ENCODE measurements at places on chromosomes 6 and 20.

DNA sequence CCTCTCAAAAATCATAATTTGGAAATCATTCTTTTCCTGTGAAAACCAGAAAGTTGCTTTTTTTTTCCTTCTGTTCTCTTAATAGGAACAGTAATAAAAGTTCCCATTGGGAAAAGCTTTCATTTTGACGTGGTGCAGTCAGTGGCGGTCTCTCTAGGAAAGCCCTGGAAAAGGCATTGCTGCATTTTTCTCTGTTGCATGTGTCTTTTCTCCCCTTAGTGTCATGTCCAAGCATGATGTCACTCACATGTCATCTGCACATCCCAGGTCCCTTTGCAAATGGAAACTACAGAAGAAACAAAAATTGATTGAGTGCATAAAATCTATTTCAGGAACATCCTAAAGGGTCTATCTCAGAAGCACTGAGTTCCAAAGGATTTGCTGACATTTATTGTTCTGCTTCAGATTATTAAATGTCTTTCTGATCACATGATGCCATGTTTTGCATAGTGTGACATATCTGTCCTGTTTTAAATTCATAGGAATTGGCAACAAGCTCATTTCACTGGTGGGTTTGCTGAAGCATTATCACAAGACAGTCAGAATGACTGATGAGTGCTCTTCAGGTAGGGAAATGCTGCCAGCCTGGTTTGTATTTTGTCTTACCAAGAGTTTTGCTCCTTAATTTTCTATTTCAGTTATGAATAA lies 208.7 kb downstream of the SOX4 start:
- no peak for DNase-seq

GRCh38 chr20:8060977-8061376 lies 41.4 kb upstream of the TMX4 start:
- no peak for DNase-seq

GRCh38 chr6:156830126-156830525 lies 52.9 kb downstream of the ARID1B start:
- no peak for DNase-seq

- DNase-seq: no peak
Observed at GRCh38 chr6:41648921-41649320, 10.7 kb downstream of the MDFI start.

GRCh38 chr6:151070631-151071051 lies 169.1 kb upstream of the AKAP12 start:
- no peak for DNase-seq

DNA sequence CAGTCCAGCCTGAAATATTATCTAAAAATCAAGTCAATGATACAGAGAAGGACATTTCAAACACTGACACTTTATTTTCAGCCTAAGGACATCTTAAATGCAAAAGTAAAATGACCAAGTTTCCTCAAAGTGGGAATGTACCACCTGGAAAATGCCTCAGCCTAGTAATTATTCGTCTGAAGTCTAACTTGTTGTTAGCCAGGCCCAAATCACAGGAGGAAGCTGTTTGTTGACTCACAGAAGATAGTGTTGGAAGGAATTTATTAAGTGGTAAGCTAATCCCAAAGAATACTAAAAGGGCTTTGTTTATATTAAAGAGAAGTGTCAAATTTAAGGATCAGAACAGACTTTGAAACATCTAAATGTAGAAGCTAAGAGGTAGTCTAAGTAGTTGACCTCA lies 2.5 kb downstream of the PDE7B start:
- DNase-seq: no peak

DNA sequence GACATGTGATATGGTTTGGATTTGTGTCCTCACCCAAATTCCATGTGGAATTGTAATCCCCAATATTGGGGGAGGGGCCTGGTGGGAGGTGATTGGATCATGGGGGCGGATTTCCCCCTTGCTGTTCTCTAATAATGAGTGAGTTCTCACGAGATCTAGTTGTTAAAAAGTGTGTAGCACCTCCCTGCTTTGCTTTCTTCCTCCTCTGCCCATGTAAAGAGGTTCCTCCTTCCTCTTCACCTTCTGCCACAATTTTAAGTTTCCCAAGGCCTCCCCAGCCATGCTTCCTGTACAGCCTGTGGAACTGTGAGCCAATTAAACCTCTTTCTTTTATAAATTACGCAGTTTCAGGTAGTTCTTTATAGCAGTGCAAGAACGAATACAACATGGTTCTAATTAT lies 2.1 kb upstream of the ZNF451 start:
- DNase-seq: peak; percentile 40

DNA sequence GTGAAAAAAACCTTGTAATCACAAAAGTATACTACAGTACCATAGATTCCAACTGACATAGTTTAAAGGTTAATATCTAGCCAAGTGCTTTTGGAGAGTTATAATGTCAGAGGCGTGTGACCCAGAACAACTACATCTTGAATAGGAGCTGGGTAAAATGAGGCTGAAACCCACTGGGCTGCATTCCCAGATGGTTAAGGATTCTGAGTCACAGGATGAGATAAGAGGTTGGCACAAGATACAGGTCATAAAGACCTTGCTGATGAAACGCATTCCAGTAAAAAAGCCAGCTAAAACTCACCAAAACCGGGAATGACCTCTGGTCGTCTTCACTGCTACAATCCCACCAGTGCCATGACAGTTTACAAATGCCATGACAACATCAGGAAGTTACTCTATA lies 22.4 kb upstream of the KIAA0408 start:
- DNase-seq: no peak

DNA sequence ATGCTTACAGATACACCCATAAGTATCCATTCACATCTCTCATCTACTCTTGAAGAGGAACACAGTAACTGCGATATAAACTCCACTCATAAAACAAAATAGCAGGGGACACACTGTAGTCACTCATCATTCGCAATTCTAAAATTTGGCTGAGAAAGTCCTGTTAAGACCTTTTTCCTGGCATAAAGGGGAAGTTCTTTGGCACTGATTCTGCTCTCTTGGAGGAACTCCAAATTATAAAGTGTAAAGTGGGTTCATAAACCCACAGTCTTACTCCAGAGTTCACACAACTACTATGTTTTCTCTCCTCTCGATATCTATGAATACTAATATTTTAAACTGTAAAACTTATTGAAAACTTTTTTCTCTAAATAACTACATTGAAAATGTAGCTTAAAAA lies 80.6 kb downstream of the ADGB start:
- DNase-seq: peak; percentile 61

- no peak for DNase-seq
Observed at GRCh38 chr20:41483553-41483930, 116.9 kb upstream of the EMILIN3 start.

GRCh38 chr6:131532580-131533039 lies 40.4 kb upstream of the ARG1 start:
- DNase-seq: no peak

- no peak for DNase-seq
Observed at GRCh38 chr6:144586986-144587385, 301.9 kb downstream of the UTRN start.

GRCh38 chr6:27687154-27688013 lies 214.5 kb upstream of the ZNF184 start:
- peak; percentile 75 for DNase-seq

DNA sequence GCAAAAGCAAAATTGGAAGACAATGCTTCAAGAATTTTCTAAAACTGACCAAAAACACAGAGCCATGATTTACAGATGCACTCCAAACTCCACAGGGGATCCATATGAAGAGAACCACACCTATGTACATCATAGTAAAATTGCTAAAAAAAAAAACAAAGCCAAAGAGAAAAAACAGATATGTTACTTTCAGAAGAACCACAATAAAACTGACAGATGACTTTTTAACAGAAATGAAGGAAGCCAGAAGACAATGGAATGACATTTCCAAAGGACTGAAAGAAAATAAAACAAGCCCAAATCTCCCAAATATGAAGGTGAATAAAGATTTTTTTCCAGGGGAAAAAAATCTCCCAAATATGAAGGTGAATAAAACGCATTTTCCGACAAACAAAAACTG lies 17.5 kb downstream of the TRERF1 start:
- peak; percentile 24 for DNase-seq

DNA sequence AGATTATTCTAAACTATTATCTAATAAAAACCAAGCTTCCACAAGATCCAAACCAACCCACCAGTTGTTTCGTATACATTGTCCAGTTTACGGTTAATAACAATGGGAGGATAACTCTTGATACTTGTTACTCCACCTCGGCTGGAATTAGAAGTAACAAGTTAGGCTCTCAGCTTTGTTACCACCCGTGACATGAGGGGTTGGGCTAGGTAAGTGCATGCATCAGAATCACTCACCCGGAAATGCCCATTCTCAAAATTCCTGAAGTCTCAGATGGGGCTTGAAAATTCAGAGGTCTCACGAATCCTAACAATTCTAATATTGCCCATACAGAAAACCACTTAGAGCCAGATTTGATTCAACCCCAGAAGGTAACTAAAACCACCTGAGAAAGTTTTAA lies 27.0 kb upstream of the SERPINB1 start:
- DNase-seq: no peak

- DNase-seq: no peak
Observed at GRCh38 chr20:35510951-35511735, 18.3 kb downstream of the C20orf173 start.

DNA sequence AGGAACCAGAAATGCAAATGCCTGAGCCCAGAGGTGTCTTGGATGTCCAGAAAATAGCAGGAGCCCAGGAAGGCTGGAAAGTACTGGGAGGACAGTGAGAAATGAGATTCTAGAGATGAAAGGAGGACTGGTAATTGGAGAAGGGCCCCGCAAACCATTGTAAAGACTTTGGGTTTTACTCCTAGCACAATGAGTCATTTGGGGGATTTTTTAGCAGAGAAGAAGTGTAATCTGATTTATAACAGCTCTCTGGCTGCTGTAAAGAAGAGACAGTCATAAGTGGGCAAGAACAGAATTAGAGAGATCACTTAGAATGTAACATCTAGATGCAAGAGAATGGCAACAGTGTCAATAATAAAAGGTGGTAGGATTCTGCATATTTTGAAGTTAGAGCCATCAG lies 40.2 kb downstream of the SLC35F1 start:
- no peak for DNase-seq

DNA sequence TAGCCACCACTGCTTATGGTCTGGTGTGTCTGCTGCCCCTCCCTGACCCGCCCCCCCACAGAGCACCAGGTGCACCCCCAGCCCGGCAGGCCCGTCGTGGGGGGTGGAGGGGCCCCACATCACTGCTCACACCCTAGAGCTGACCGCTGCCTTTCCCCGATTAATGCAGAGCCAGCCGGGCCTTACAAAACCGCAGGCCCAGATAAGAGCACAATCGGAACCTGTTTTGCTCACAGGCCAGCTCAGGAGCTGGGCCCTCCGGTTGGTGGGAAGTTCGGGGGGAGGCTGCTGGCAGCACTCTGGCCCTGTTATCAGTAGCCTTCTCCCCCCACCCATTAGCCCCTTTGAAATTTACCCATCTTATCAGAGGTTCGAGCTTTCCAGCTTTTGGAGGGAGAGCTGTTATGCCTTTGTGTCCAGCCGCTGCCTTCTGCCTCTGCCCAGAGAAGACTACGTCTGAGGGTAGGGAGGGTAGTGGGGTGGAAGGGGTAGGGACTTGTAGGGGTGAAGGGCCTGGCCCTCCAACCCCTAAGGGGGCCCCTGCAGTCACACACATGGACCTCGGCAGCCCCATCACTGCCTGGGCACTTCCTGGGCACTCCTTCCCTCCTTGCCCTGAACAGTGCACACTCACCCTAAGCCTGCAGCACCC lies 6.9 kb upstream of the SPDEF start:
- DNase-seq: no peak

DNA sequence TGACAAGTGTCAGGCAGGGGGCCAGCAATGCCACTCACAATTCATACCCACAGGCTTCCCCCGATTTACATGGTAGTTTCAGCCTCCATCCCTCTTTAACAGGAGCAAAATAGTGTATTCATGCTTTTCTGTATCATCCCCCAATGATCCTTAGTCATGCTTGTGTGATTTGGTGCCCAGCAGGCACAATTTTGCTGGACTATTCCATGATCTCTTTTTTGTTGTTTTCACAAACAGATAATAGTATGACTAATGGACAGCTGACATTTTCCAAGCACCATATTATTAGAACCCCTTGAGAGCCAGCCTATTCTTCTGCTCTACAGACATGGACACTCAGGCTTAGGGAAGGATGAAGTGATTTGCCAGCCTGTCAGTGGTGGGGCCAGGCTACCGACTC lies 128.2 kb upstream of the RIPOR2 start:
- DNase-seq: no peak

DNA sequence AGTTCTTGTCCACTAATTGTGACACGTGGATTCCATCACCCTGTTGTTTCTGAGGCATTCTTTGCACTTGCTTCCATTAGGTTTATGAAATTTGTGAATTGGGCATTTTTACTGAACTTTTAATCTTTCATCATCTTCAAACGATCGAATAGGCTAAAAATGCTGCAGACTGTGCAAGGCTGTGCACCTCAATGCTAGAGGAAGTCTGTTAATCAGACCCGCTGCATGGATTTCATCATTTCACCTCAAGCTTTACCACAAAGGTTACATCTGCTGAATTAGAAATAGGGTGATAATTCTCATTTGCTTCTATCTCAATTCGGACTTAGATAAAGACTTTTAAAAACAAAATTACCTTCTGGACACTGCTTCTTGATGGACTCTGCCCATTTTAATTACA lies 27.8 kb upstream of the F13A1 start:
- DNase-seq: peak; percentile 32

GRCh38 chr6:14501240-14501639 lies 383.7 kb downstream of the CD83 start:
- no peak for DNase-seq

DNA sequence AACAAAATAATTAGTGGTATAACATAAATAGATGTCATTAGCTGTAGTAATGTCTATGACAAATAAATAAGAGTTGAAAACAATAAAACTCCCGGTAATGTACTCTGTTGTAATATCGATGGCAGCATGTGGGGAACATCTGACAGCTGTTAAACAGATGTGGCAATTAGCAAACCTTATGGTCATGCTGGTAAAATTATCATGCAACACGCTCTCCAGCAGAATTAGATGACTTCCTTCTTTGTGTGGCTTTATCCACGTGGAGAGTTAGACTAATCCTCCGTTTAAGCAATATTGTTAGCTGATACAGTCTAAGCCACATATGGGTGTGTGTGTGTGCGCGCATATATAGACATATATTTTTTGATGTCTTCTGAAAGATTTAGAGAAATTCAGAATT lies 77.7 kb upstream of the ZFP64 start:
- DNase-seq: peak; percentile 98

DNA sequence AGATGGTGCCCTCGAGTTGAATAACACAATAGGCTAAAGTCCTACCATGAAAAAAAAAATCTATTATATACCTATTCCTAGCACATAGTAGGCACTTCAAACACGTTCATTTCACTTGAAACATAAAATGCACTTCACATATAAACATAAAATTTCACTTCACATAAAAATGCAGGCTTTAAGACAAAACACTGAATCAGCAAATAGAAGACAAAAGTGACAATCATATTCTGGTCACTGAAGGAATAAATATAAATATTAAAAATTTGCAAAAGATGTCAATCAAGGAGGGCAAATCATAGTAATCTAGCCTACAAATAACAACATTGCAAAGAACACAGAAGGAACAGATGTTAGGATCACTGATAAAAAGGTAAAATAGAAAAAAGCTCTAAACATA lies 153.1 kb downstream of the LMBRD1 start:
- DNase-seq: no peak
